DMS79 treated with DMSO at 0.1 percent for 48 hours (cell line): ENCODE measurements at places on chromosomes 1 and 21.

- DNase-seq: peak; percentile 79
Measured at GRCh38 chr1:109793486-109794318, 30.0 kb upstream of the EPS8L3 start.

DNA sequence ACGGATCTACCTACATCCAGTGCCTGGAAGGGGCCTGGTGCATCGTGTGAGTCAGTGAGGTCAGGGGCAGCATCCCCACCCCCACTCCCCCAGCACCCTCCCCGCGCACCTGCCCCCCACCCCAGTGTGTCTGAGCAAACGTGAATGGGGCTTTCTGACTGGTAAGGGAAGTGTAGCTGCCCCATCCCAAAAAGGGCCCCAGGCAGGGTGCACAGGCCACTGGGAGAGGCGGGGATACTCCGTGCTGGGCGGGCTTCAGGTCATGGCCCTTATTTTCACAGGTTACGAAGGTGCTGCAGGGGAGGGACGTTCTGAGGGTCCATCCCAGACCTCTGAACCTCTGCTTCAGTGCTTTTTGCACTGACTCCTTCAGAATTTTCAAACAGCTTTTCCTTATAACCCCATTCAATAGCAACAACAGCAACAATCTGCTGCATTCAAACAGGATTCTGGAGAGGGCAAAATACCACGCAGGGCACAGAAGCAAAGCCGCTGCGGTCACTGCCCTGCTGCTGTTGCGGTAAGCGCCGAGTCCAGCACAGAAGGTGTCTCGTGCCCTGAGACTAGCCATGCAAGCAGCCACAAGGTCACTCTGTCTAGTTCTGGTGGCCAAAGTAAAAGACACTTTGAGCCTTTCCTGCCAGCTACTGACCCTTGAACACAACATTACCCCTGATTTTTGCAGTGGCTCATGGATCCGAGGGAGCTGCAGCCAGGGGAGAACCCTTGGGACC lies 10.3 kb downstream of the TTC34 start:
- no peak for DNase-seq

DNA sequence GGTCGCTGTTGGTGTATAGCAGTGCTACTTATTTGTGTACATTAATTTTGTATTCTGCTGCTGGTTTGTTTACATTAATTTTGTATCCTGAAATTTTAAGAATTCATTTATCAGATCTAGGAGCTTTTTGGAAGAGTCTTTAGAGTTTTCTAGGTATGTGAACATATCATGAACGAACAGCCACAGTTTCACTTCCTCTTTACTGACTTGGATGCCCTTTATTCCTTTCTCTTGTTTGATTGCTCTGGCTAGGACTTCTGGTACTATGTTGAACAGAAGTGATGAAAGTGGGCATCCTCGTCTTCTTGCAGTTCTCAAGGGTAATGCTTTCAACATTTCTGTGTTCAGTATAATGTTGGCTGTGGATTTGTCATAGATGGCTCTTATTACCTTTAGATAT lies 1757.9 kb downstream of the BRINP3 start:
- DNase-seq: no peak

DNA sequence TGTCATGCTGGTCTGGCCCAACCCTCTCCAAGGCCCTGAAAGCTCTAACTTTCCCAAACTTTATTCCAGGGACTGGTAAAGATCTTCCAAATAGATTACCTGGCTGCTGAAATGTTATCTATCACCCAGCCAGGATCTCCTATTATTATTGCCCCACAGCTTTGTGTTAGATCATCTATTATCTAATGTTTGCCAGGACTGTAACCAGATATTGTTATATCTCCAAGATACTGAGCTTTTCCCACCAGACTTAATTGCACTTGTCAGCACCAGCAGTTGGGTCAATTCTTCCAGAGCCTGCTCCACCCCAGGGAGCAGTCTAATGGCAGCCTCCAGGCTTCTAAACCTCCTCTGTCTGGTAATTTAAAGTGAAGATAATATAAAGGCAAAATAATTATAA lies 59.1 kb downstream of the PRDX6 start:
- no peak for DNase-seq
